ENCODE measurements at places on chromosomes 16 and 17. TPM values are rescaled to one million over a fixed set of nuclear protein-coding genes. Genes with fewer than 3 reads are reported as not detected.

The ALOX12B gene
- not detected for total RNA-seq

The HP gene
- total RNA-seq: 19.9 TPM

The WNT9B gene
- 1.2 TPM for total RNA-seq

DNA sequence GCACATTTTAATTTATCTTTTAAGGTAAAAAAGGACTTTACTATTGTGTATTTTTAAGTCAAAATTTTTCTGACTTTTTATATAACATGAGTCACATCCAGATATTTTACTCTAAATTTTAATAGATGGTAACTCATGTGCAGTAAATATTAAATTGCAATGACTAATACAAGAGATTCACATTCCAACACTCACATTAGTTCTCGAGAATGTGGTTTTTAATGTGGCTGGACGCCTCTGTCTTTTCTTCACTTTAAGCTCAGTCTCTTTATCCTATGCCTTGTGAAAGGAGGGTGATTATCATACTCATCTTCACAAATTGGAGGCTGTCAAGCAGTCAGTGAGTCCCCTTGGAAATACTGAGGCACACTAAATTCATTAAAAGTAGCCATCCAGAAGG lies 315.6 kb downstream of the HS3ST3B1 start:
- no peak for DNase-seq
- H3K27me3 ChIP-seq: no peaks in the 10 kb centered on the region
- H3K4me3 ChIP-seq: no peak overlapping the region
- no peaks in the 10 kb centered on the region for H3K36me3 ChIP-seq

- H3K36me3 ChIP-seq: peaks cover 10% of the 10 kb centered on the region
- H3K4me3 ChIP-seq: no peak overlapping the region
- no peak for DNase-seq
- H3K27ac ChIP-seq: no peak overlapping the region
- H3K27me3 ChIP-seq: no peaks in the 10 kb centered on the region
- H3K4me1 ChIP-seq: peaks cover 4% of the 10 kb centered on the region
These were observed 65.0 kb downstream of the NCOR1 start for GRCh38 chr17:16150251-16150856.

- no peak overlapping the region for H3K27ac ChIP-seq
- no peaks in the 10 kb centered on the region for H3K4me1 ChIP-seq
- no peak for DNase-seq
- no peaks in the 10 kb centered on the region for H3K27me3 ChIP-seq
- H3K4me3 ChIP-seq: no peak overlapping the region
These were observed 79.9 kb upstream of the MON1B start for GRCh38 chr16:77111056-77111565.

The EEF2K gene
- 15.6 TPM for total RNA-seq

- peak overlapping the region; percentile 17 for H3K4me3 ChIP-seq
- DNase-seq: no peak
- no peak overlapping the region for H3K27ac ChIP-seq
- H3K27me3 ChIP-seq: no peaks in the 10 kb centered on the region
These were observed 40.5 kb upstream of the KLHDC4 start for GRCh38 chr16:87806261-87806640.

- no peaks in the 10 kb centered on the region for H3K27me3 ChIP-seq
- DNase-seq: no peak
- no peak overlapping the region for H3K27ac ChIP-seq
- H3K4me3 ChIP-seq: no peak overlapping the region
These were observed 2.2 kb upstream of the SLC12A3 start for GRCh38 chr16:56862776-56863175.

DNA sequence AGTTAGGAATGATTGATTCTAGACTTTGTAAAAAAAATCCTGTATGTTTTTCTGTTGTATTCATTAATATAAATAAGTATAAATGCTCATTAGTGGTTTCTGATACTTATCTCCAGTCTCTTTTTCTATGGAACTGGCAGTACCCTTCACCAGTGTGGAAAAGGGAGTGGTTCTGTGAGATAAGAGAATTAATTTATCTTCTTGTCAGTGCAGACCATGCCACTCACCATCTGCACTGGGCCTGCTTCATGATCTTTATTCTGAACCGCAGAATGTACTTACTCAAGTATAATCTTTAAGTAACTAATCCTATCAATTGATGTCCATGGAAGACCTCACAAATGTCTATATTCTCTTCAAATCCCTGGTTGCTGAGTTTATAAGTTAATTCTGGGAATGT lies 836.1 kb upstream of the CDH8 start:
- no peaks in the 10 kb centered on the region for H3K27me3 ChIP-seq
- H3K4me1 ChIP-seq: no peaks in the 10 kb centered on the region
- H3K4me3 ChIP-seq: no peak overlapping the region
- H3K27ac ChIP-seq: no peak overlapping the region
- no peak for DNase-seq

GRCh38 chr17:13940858-13941665 lies 128.2 kb upstream of the COX10 start:
- no peak for DNase-seq
- no peak overlapping the region for H3K27ac ChIP-seq
- H3K36me3 ChIP-seq: no peaks in the 10 kb centered on the region
- no peaks in the 10 kb centered on the region for H3K27me3 ChIP-seq
- no peak overlapping the region for H3K4me3 ChIP-seq

- no peaks in the 10 kb centered on the region for H3K36me3 ChIP-seq
- H3K27ac ChIP-seq: no peak overlapping the region
- H3K4me3 ChIP-seq: no peak overlapping the region
- no peak for DNase-seq
These were observed 414.1 kb upstream of the SALL1 start for GRCh38 chr16:51565184-51565583.

GRCh38 chr17:31745964-31746600 lies 113.0 kb downstream of the COPRS start:
- no peak overlapping the region for H3K27ac ChIP-seq
- H3K4me3 ChIP-seq: no peak overlapping the region
- H3K27me3 ChIP-seq: no peaks in the 10 kb centered on the region
- H3K4me1 ChIP-seq: no peaks in the 10 kb centered on the region
- no peaks in the 10 kb centered on the region for H3K36me3 ChIP-seq

DNA sequence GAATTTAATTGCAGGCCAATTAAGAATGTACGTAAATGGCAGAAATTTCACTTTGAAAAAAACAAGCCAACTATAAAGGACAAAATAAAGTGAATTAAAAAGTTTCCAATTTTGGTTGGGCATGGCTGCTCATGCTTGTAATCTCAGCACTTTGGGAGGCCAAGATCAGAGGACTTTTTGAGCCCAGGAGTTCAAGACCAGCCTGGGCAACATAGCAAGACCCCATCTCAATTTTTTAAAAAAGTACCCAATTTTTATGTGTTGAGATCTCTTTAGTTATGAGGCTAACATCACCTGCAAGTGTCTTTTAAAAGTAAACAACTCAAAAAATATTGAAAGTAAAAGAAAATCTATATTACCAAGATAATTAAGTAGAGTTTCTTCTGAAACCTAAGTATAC lies 25.9 kb downstream of the GNA13 start:
- DNase-seq: no peak
- no peak overlapping the region for H3K4me3 ChIP-seq
- H3K4me1 ChIP-seq: peaks cover 9% of the 10 kb centered on the region
- H3K27ac ChIP-seq: no peak overlapping the region
- no peaks in the 10 kb centered on the region for H3K27me3 ChIP-seq
